ENCODE measurements at places on chromosomes 5 and 9. TPM values are rescaled to one million over a fixed set of nuclear protein-coding genes. Genes with fewer than 3 reads are reported as not detected.

GRCh38 chr9:89564346-89564878 lies 40.4 kb upstream of the GADD45G start:
- no peak for DNase-seq

The WNT8A gene
- 0.25 TPM for polyA plus RNA-seq

The RNF224 gene
- polyA plus RNA-seq: 10.1 TPM

DNA sequence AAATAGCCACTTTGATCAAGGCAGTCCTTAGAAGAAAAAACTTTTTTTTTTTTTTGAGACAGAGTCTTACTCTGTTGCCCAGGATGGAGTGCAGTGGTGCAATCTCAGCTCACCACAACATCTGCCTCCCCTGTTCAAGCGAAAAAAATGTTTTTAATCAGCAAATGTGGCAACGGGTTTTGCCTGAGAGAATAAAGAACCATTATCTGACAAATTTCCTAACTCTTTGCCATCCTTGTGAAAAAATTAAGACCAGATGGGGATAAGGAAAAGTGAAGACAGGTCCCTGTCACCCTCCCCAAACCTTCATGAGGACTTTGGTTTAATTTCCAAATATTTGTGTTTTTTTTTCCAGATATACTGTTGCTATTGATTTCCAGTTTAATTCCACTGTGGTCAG lies 107.3 kb upstream of the SPOCK1 start:
- DNase-seq: no peak

The TYRP1 gene
- polyA plus RNA-seq: 1.5 TPM

- no peak for DNase-seq
Observed at GRCh38 chr5:124274949-124275348, 471.5 kb downstream of the ZNF608 start.

DNA sequence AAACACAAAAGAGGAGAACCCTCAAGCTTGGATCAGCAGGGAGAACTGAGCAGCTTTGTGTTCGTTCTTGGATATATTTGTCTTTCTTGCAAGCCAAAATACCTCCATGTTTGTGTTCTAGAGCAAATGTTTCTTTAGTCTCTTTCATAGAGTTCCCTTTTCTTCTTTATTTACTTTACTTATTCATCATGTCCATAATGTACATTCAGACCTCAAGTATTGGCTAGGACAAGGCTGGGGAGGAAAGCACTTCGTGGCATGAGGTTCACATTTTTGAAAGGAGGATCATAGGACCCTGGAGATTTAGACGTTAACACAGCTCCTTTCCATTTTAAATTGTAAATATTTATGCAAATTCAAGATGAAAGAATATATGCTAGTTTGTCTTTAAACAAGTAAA lies 590.2 kb upstream of the MEF2C start:
- no peak for DNase-seq

- no peak for DNase-seq
Observed at GRCh38 chr9:125755340-125755739, 8.2 kb downstream of the PBX3 start.

GRCh38 chr9:115413766-115414382 lies 295.9 kb upstream of the TNC start:
- DNase-seq: no peak

DNA sequence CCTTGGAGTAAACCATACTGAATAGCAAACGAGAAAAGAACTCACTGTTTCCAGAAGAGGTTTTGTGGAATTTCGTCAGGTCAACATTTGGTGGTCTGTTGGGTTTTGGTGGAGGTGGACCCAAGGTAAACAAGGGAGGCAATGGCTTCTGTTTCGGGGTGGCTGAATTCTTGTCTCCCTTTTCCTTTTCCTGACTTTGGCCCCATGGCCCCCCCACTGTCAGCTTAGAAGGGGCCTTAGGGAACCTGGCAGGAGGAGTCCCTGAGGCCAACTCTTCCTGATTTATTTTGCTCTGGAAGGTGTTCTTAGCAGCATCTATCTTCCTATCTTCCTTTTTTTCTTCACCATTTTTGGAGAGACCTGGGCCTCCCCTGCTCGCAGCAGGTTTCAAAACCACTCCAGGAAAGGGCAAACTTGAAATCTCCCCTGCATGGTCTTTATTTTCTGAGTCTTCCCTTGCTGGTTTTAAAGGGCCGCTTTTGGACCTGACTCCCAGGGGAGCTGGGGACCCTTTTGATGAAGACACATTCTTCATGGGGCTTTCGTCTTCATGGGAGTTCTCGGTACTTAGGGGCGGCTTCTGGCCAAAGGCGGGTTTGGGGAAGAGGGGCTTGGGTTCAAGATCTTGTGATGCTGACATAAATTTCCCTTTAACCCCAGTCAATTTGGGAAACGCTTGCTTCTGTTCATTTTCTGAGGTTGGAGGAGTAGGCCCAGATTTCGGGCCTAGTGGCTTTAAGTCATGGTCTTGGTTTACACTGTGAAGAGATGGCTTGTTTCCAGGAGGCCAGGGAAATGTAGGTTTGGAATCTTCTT lies 17.4 kb downstream of the FYB1 start:
- no peak for DNase-seq

- no peak for DNase-seq
Observed at GRCh38 chr5:59582746-59583145, 310.8 kb downstream of the PDE4D start.
